Pericardium fibroblast (primary cell): ENCODE measurements at places on chromosomes 1 and 21. TPM values are rescaled to one million over a fixed set of nuclear protein-coding genes. Genes with fewer than 3 reads are reported as not detected.

The LAPTM5 gene
- 0.35 TPM in 1 of 2 replicates, not detected in the other for total RNA-seq

The SLFNL1 gene
- total RNA-seq: 0.17 and 0.58 TPM in 2 replicates

The KLF17 gene
- total RNA-seq: under 0.01 TPM in 1 of 2 replicates, not detected in the other

The SAMD13 gene
- 1.2 and 1.8 TPM in 2 replicates for total RNA-seq

The DNM3 gene
- under 0.01 and 0.43 TPM in 2 replicates for total RNA-seq

The C1orf74 gene
- total RNA-seq: 0.60 and 1.4 TPM in 2 replicates

The IGSF8 gene
- 11.2 and 15.9 TPM in 2 replicates for total RNA-seq

The MAP3K21 gene
- 0.58 and 0.85 TPM in 2 replicates for total RNA-seq

The THEM5 gene
- not detected in 2 replicates for total RNA-seq
